ENCODE measurements at places on chromosomes 2 and 18. TPM values are rescaled to one million over a fixed set of nuclear protein-coding genes. Genes with fewer than 3 reads are reported as not detected.
A peak's percentile ranks its signal among the peaks of the same experiment; 100 is the strongest.

Gene TUBA4B
- not detected for total RNA-seq

Gene GCG
- not detected for total RNA-seq

Gene LRRC30
- 3.9 TPM for total RNA-seq

DNA sequence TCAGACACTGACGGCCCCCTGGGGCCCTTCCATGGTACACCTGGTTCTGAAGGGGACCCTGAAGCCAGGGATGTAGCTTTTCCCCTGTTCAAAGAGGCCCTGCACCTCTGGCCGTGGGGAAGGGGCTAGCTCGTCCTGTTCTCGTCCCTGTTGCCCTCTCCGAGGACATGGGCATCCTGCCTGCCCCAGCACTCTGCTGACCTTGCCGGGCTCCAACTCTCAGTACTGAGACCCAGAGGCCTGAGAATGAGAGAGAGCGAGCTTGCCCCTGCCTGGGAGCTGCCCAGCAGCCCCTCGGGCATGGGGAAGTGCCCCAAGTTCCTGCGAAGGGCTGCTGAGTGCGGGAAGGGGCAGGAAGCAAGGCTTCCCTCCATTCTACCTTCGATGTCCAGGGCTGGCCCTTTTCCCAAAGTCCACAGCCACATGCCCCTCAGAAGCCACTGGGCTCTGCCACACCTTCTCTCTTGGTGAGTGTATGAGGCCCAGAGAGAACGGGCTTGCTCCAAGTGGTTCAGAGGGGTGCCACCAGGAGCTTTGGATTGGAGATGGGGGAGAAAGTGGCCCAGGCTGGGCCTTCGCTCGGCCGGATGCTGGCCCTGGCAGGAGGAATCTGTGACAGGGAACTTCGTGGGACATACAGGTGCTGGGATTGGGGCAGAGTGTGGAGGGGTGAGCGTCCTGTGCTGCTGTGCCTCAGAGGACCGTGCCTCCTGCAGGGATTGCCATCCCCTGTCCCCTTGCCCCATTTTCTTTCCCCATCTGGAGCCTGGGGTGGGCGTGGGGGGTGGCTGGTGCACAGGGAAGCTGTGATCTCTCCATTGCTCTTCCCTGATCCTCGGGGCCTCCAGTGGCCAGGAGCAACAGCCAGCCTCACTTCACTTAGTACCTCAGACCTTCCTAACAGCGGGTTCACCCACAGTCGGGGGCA lies 50.8 kb downstream of the KCNIP3 start:
- no peak overlapping the region for H3K4me3 ChIP-seq
- no peak overlapping the region for H3K27ac ChIP-seq
- no peaks in the 10 kb centered on the region for H3K36me3 ChIP-seq
- peaks cover 10% of the 10 kb centered on the region for H3K27me3 ChIP-seq

DNA sequence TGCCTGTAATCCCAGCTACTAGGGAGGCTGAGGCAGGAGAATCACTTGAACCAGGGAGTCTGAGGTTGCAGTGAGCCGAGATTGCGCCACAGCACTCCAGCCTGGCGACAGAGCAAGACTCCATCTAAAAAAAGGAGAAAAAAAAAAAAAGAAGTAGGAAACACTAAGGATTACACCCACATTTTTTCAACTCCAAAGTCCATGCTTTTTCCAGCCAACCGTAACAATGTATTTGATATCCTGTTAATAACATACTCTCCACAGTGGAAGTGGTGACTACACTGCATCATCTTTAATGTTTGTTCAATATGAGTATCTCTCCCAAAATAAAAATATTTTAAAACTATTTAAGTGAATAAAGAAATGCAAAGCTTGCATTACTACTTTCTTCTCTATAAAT lies 481.6 kb upstream of the ACVR2A start:
- H3K27me3 ChIP-seq, result no peaks in the 10 kb centered on the region
- H3K4me1 ChIP-seq, result no peaks in the 10 kb centered on the region
- no peak overlapping the region for H3K4me3 ChIP-seq
- DNase-seq, result no peak

DNA sequence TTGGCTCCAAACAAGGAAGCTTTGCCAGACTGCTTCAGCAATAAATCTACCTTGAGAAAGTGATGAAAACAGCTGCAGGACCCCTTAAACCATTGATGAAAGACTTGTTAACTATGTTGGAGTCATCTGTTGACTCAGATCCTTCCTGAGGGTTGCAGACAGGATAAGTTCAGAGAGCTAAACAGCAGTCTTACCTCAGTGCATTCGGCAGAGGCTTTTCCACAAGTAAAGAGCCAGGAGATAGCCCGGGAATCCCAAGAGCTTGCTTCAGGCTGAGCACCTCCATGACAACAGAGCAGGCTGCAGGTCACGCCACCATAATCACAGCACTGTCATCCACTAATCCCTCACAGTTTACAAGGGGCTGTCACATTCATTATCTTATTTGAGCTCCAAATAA lies 23.7 kb downstream of the KIAA2012 start:
- no peak overlapping the region for H3K4me3 ChIP-seq
- H3K27ac ChIP-seq, result no peak overlapping the region
- no peaks in the 10 kb centered on the region for H3K36me3 ChIP-seq
- no peaks in the 10 kb centered on the region for H3K27me3 ChIP-seq
- H3K4me1 ChIP-seq, result no peaks in the 10 kb centered on the region

DNA sequence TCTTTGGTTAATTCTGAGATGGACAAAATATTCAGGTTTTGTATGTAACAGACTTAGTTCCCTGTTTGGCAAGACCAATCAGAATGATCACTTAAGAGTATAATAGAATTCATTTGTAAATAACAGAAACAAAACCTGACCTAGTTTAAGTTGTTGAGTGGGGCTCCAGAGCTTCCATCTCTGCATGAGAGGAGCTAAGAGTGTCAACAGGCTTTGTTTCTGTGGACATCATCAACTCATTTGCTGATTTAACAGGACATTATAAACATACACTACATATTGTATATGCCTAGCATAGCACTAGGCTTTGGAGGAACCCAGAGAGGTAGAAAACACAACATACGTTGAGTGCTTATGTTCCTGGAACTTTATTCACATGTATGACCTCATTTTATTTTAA lies 75.3 kb upstream of the TRIB2 start:
- H3K27ac ChIP-seq, result no peak overlapping the region
- H3K36me3 ChIP-seq, result no peaks in the 10 kb centered on the region
- no peak for DNase-seq
- H3K4me3 ChIP-seq, result no peak overlapping the region

Gene SFT2D3
- total RNA-seq, result 3.0 TPM

GRCh38 chr2:34729845-34730244 lies 1130.7 kb upstream of the FAM98A start:
- DNase-seq, result no peak
- H3K36me3 ChIP-seq, result no peaks in the 10 kb centered on the region
- no peaks in the 10 kb centered on the region for H3K4me1 ChIP-seq

- no peak for DNase-seq
- H3K4me1 ChIP-seq, result no peaks in the 10 kb centered on the region
- no peaks in the 10 kb centered on the region for H3K27me3 ChIP-seq
- no peaks in the 10 kb centered on the region for H3K36me3 ChIP-seq
- H3K27ac ChIP-seq, result no peak overlapping the region
- no peak overlapping the region for H3K4me3 ChIP-seq
Measured at GRCh38 chr2:106831816-106832569, 54.0 kb downstream of the ST6GAL2 start.

- no peaks in the 10 kb centered on the region for H3K36me3 ChIP-seq
- no peak for DNase-seq
- no peaks in the 10 kb centered on the region for H3K27me3 ChIP-seq
- H3K4me3 ChIP-seq, result no peak overlapping the region
Measured at GRCh38 chr18:45627204-45627526, 11.9 kb downstream of the SLC14A2 start.

GRCh38 chr2:156399950-156400705 lies 36.1 kb upstream of the GPD2 start:
- H3K36me3 ChIP-seq, result no peaks in the 10 kb centered on the region
- peak overlapping the region; percentile 88 for H3K27ac ChIP-seq
- H3K27me3 ChIP-seq, result no peaks in the 10 kb centered on the region
- H3K4me3 ChIP-seq, result peak overlapping the region; percentile 72

GRCh38 chr18:68215931-68216330 lies 499.0 kb downstream of the TMX3 start:
- H3K4me3 ChIP-seq, result no peak overlapping the region
- DNase-seq, result no peak
- H3K4me1 ChIP-seq, result no peaks in the 10 kb centered on the region
- H3K27me3 ChIP-seq, result no peaks in the 10 kb centered on the region
- H3K27ac ChIP-seq, result no peak overlapping the region

GRCh38 chr2:200298816-200299215 lies 7.7 kb upstream of the SPATS2L start:
- DNase-seq, result no peak
- H3K27ac ChIP-seq, result no peak overlapping the region
- H3K27me3 ChIP-seq, result no peaks in the 10 kb centered on the region
- no peaks in the 10 kb centered on the region for H3K4me1 ChIP-seq

DNA sequence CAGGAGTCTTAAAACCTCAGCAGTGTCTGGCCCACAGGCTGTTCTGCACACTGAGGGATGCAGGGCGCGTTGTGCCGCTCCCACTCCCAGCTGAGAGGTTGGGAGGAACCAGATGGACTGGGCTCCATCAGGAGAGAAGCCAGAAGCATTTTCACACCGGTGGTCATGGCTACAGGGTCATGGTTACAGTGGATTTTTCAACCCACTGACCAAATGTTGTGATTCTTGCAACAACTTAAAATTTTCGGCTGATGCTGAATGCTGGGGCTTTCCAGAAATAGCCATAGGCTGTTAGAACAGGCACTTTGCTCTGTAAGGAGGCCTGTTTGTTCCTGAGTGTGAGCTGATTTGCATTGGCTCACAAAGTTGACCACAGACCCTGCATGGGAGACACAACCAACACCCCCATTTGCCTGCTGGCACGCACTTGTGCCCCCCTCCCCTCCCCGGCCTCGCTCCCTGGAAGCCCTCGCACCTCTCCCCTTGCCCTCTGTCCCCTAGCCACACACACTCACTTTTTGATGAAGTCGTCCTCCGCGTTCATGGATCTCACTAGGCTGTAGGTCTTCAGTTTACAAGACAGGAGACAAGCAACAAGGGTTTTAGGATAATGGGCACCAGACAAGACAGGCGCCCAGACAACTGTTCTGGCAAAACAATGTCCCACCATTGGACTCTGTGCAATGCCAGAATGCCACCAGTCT lies 3.4 kb downstream of the LPIN1 start:
- no peaks in the 10 kb centered on the region for H3K36me3 ChIP-seq
- H3K4me3 ChIP-seq, result peak overlapping the region; percentile 88
- no peak for DNase-seq

DNA sequence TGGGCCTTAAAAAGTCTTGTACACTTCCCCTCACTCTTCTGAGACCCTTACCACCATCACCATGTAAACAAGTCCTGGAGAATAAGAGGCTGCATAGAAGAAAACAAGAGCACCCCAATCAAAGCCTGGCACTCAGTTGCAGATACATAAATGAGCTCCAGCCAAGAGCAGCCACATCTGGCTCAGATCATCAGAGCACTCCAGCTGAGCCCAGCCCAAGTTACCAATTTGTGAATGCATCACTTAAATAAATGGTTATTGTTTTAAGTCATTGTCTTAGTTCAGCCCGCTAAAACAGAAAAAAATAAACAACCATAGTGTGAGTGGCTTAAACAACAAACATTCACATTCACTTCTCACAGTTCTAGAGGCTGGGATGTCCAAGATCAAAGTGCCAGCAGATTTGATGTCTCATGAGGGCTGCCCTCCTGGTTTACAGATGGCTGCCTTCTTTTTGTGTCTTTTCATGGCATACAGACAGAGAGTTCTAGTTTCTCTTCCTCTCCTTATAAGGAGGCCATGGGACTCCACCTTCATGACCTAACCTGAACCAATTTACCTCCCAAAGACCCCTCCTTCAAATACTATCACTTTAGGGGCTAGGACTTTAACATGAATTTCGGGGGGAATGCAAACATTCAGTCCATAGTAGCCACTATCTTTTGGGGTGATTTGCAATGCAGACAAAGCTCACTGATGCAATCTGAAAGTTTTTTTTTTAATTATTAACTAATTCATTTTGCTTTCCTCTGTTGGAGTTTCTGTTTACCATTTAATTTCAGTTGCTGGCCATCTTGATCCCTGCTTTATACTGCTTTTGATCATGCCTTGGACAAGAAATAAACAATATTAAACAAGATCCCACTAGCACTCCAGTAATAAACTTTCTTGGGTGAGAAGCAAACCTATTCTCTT lies 187.5 kb upstream of the ACVR2A start:
- H3K4me1 ChIP-seq, result no peaks in the 10 kb centered on the region
- H3K36me3 ChIP-seq, result no peaks in the 10 kb centered on the region
- no peak overlapping the region for H3K27ac ChIP-seq
- no peak for DNase-seq
- no peak overlapping the region for H3K4me3 ChIP-seq
- no peaks in the 10 kb centered on the region for H3K27me3 ChIP-seq

- H3K4me3 ChIP-seq, result no peak overlapping the region
- no peak for DNase-seq
- H3K27ac ChIP-seq, result no peak overlapping the region
- H3K27me3 ChIP-seq, result no peaks in the 10 kb centered on the region
Measured at GRCh38 chr18:27823053-27823452, 353.9 kb downstream of the CDH2 start.

Gene ALPI
- not detected for total RNA-seq

DNA sequence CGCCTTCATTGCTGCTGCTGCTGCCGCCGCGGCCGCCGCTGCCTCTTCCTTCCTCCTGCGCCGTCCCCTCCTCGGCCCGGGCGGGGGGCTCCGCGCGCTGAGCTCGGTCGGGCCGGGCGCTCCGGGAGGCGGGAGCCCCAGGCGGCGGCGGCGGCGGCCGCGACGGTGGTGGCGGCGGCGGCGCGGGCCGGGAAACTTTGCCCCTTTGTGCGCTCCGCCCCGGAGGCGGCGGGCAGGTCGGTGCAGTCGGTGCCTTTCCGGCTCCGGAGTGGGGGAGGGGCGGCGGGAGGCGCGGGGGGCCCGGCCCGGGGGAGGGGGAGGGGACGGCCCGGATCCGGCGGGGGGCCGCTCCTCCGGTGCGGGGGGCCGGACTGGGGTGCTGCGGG lies 205 bp downstream of the TET3 start:
- H3K4me3 ChIP-seq, result no peak overlapping the region
- peak overlapping the region; percentile 62 for H3K27ac ChIP-seq
- H3K36me3 ChIP-seq, result no peaks in the 10 kb centered on the region
- H3K27me3 ChIP-seq, result no peaks in the 10 kb centered on the region
- H3K4me1 ChIP-seq, result peaks cover 41% of the 10 kb centered on the region
- no peak for DNase-seq
